GM23248 (cell line): ENCODE measurements at places on chromosomes 7 and 10.
A peak's percentile ranks its signal among the peaks of the same experiment; 100 is the strongest.

- no peak for DNase-seq
These were observed 148.1 kb downstream of the ADARB2 start for GRCh38 chr10:1589257-1589656.

DNA sequence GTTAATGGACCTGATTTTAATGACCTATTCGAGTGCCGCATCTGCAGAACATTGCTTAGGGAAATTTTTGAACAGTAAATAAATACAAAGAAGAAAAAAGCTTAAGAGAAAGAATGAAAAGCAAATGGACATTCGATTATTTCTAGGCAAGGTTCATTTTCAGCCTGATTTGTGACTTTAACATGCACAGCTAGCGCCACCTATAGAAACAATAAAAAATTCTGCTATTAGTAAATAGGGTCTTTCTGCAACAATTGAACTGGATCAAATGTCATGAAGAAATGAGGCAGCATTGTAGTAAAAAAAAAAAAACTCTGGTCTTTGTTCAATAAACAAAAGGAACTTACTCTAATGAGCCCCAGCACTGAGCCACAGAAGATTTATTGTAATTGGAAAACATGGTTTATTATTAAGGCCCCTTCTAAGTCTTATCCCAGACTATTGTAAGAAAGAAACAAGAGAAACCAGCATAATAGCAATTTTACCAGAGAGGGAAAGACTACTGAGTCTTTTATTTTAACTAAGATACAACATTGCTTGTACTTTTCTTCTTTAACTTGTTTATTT, 41.4 kb upstream of the GHITM start:
- peak; percentile 49 for DNase-seq

GRCh38 chr7:32023376-32023775, 46.8 kb downstream of the PDE1C start:
- DNase-seq: peak; percentile 63

DNA sequence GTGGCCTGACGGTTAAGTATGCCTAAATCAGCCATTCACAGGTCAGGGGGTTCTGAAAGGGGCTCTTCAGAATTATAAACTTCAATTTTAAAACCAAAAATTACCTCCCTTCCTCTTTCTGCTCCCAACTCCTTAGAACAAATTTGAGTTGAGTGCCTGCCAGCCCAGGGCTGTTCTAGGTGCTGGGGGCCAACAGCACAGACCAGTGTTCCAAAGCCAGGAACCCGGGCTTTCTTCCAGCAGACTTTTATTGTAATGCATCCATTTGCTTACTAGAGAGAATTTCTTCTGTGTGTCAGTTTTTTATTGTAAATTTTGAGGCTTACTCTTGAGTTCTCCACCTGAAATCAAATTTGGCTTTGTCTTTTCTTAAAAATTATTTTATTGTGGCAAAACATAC, 238.5 kb downstream of the CACNB2 start:
- DNase-seq: no peak

- peak; percentile 91 for DNase-seq
These were observed 300.4 kb upstream of the NFE2L3 start for GRCh38 chr7:25851332-25852210.
